ENCODE measurements at places on chromosomes 13 and 19.

GRCh38 chr13:37427843-37428494 lies 170.6 kb downstream of the POSTN start:
- no peak overlapping the region for H3K27ac ChIP-seq
- no peaks in the 10 kb centered on the region for H3K27me3 ChIP-seq
- H3K36me3 ChIP-seq: no peaks in the 10 kb centered on the region
- no peak overlapping the region for H3K4me3 ChIP-seq

DNA sequence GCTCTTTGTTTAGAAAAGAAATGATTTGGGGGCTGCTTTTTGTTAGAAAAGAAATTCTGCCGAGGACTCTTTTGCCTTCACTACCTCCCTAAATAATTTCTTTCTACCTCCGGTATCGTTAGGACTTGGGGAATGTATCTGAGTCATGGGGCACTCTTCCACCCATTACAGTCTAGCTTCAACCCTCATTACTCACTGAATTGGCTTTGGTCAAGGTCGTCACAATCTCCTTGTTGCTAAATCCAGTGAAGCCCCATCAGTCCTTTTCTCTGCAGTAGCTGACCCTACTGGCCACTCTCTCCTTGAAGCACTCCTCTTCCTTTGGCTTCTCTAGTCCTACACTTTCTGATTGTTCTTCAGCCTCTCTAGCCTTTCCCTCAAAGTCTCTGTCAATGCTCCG lies 34.0 kb downstream of the WDR87 start:
- H3K27me3 ChIP-seq: no peaks in the 10 kb centered on the region
- H3K4me3 ChIP-seq: no peak overlapping the region
- no peak overlapping the region for H3K27ac ChIP-seq
- no peaks in the 10 kb centered on the region for H3K36me3 ChIP-seq
- no peak for DNase-seq

GRCh38 chr19:38288123-38288855 lies 15.8 kb upstream of the C19orf33 start:
- no peak for DNase-seq
- H3K27me3 ChIP-seq: no peaks in the 10 kb centered on the region
- H3K4me3 ChIP-seq: no peak overlapping the region
- peaks cover 48% of the 10 kb centered on the region for H3K4me1 ChIP-seq
- H3K27ac ChIP-seq: no peak overlapping the region

DNA sequence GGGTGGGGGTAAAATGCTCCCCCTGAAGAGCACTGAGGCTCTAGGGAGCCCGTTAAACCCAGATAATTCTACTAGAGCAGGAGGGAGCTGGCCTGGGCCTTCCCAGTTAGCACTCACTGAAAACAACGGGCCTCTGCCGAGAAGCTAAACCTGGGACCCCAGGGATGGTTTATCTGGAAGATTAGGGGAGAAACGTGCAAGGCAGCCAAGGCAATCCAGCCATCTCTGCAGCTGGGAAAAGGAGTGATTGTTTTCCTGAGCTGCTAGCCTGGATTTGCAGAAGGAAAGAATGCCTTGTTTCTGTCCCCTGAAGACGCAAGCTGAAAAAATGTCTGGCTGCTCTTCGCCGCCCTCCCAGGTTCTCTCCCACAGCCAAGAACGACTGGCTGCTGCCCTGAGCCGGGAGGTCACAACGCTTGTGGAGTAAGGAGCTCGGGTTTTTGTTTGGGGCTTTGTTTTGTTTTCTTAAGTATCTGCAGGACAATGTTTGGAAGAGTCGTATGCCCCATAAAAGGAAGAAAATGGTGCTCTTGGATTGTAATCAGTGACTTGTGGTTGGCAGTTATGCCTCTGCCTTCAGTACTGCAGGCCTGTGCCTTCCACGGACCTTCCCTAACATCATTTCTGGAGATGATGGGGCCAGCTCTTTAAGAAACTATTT lies 31.5 kb downstream of the COL4A2 start:
- no peaks in the 10 kb centered on the region for H3K36me3 ChIP-seq
- H3K27ac ChIP-seq: peak overlapping the region; percentile 88
- peaks cover 78% of the 10 kb centered on the region for H3K4me1 ChIP-seq
- no peaks in the 10 kb centered on the region for H3K27me3 ChIP-seq
- H3K4me3 ChIP-seq: no peak overlapping the region
- DNase-seq: no peak

DNA sequence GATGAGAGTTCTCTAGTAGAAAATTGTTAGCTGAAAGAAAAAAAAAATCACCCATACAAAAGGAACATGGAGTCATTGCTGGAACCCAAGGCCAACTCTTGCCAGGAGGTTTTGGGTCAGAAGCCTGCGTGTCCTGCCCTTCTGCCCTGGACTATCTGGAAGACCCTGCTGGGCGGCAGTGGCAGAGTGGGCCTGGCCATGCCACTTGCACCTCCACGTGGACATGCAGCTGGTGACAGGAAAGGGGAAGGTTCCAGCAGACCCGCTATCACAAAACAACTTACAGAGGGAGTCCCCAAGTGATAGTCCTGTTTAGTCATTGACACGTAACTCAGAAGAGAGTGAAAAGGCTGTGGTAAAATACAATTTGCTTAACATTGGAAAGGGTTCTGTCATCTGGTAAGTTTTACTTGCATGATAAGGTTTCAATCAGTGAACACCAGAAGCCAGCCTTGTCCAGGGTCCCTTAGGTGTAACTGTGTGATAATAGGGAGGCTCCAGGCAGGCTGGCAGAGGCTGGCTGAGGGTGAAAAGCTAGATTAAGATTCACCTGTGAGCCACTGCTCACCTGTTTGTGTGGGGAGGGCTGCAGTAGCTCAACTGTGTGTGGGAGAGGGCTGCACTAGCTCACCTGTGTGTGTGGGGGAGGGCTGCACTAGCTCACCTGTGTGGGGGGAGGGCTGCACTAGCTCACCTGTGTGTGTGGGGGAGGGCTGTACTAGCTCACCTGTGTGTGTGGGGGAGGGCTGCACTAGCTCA lies 47.8 kb downstream of the COL4A2 start:
- no peak for DNase-seq
- no peaks in the 10 kb centered on the region for H3K27me3 ChIP-seq
- H3K36me3 ChIP-seq: peaks cover 17% of the 10 kb centered on the region

GRCh38 chr19:17718550-17718946 lies 732 bp upstream of the MAP1S start:
- H3K27ac ChIP-seq: no peak overlapping the region
- H3K4me3 ChIP-seq: no peak overlapping the region
- peaks cover 9% of the 10 kb centered on the region for H3K36me3 ChIP-seq
- H3K27me3 ChIP-seq: no peaks in the 10 kb centered on the region

DNA sequence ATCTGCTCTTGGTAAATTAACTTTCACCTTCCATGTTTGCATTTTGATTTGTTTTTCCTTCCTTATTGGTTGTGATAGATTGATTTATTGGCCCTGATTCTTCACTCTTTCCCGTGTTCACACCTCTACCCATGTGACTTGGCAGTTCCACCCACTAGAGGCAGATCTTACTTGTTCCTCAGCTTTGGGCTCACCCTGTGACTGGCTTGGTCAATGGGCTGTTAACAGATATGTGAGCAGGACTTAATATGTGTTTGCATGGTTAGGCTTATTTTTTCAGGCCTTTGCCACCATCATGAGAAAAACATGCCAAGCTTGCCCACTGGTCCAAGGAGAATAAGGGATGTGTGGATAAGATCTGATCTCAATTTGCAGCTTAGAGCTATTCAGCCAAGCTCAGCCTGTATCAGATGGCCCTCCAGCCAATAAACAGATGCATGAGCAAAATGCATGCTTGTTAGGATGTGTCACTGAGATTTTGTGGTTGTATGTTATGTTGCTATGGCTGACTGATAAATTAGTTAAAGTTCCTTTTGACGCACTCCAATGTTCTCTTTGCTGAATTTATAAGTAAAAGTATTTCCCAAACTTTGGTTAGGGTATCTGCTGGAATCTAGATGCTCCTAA lies 48.0 kb downstream of the RGCC start:
- H3K27ac ChIP-seq: no peak overlapping the region
- no peak overlapping the region for H3K4me3 ChIP-seq
- DNase-seq: no peak
- no peaks in the 10 kb centered on the region for H3K36me3 ChIP-seq

- no peaks in the 10 kb centered on the region for H3K4me1 ChIP-seq
- no peaks in the 10 kb centered on the region for H3K36me3 ChIP-seq
- H3K4me3 ChIP-seq: no peak overlapping the region
- no peak overlapping the region for H3K27ac ChIP-seq
Measured at GRCh38 chr19:21910318-21910717, 74.3 kb upstream of the ZNF43 start.

DNA sequence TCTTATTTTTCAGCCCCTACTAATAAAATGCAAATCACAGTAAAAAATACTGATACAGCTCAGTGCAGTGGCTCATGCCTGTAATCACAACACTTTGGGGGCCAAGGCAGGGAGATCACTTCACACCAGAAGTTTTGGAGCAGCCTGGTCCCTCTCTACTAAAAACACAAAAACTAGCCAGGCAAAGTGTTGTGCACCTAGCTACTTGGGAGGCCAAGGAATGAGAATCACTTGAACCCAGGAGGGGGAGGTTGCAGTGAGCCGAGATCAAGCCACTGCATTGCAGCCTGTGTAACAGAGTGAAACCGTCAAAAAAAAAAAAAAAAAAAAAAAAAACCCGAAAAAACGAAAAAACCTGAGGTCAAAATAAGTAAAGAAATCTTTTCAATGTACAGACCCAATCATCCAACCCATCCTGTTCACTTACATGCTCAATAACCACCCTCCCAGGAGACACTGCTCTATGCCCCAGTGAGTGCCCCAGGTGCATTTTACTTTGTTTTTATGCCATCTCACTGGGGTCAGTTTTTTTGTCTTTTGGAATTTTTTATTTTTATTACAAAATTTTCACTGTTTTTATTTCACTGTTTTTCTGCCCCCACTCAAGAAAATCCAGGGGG lies 107.0 kb downstream of the ZNF486 start:
- H3K4me1 ChIP-seq: no peaks in the 10 kb centered on the region
- no peaks in the 10 kb centered on the region for H3K27me3 ChIP-seq
- H3K36me3 ChIP-seq: no peaks in the 10 kb centered on the region
- no peak for DNase-seq
- no peak overlapping the region for H3K4me3 ChIP-seq
- no peak overlapping the region for H3K27ac ChIP-seq

DNA sequence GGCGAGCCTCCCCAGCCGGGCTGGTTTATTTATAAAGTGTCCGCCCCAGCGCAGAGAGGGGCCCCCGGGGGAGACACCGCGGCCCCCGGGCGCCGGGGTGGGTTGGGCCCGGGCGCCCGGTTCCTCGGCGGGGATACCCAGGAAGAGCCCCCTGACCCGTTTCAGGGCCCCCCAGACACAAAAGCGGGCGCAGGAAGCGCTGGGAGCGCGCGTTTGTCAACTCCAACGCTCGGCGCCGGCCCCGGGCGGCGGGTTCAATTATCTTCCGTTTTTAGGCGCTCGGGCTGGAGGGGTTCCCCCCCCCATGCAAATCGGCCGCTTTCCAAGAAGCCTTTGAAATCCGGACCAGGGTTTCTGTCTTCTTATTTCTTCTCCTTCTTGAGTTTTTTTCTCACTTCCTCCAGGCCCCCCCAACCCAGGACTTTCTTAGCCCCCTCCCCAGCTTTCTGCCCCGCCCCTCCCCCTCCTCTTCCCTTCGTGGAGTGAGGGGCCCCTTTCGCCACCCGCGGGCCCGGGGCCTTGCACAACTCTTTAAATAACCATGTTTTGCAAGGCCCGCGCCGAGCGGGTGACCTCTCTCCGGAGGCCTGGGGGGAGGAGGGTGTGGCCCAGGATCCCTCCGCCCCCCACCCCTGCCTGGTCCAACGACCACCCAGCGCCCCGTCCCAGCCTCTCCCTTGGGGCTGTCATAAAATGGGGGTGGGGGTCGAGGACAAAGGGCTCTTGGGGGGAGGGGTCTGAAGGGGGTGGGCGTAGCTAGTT lies 935 bp downstream of the ARID3A start:
- H3K4me1 ChIP-seq: peaks cover 43% of the 10 kb centered on the region
- H3K4me3 ChIP-seq: peak overlapping the region; percentile 90
- peak overlapping the region; percentile 90 for H3K27ac ChIP-seq
- DNase-seq: peak; percentile 76
- no peaks in the 10 kb centered on the region for H3K27me3 ChIP-seq
- no peaks in the 10 kb centered on the region for H3K36me3 ChIP-seq

DNA sequence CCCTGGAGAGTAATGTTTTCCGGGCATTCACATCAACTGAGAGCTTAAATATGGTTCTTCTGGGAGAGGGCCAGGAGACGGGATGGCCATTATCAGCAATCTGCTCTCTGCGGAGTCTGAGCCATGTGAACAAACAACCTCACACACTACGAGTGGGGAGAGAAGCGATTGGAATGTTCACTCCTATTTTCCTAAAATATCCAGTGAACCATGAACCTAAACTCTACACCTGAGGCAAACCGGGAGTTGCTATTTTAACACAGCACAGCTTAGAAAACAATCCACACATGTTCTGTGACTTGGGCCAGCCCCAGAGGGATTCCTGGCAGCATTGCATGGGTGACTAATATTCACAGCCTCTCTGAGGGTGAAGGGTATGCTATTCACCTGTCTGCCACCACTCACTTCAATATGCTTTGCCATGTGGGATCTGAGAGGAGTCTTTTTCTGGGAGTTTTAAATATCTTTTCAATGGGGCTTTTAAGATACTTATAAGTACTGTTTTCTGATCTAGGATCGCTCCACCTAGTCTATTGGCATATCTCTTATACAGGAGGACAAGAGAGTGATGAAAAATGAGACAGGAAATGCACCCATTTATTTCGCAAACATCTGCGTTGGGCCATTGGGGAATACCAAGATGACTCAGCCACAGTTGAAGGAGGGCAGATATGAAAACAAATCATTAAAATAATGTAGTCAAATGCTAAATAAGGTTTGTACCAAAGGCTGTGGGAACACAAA lies 72.6 kb upstream of the SERP2 start:
- H3K4me1 ChIP-seq: peaks cover 69% of the 10 kb centered on the region
- H3K4me3 ChIP-seq: no peak overlapping the region
- H3K27me3 ChIP-seq: no peaks in the 10 kb centered on the region
- H3K27ac ChIP-seq: peak overlapping the region; percentile 49

GRCh38 chr19:33458807-33459206 lies 62.8 kb downstream of the PEPD start:
- DNase-seq: no peak
- H3K36me3 ChIP-seq: peaks cover 36% of the 10 kb centered on the region

- H3K27me3 ChIP-seq: no peaks in the 10 kb centered on the region
- peaks cover 10% of the 10 kb centered on the region for H3K4me1 ChIP-seq
- H3K4me3 ChIP-seq: peak within 1 kb of the TSS; percentile 77
Measured at GRCh38 chr19:52336117-52336790, at the start of gene ZNF610. TSS of gene ZNF610 (plus strand) at chr19:52336243. CDS start at chr19:52349173, 12,930 bp downstream.

DNA sequence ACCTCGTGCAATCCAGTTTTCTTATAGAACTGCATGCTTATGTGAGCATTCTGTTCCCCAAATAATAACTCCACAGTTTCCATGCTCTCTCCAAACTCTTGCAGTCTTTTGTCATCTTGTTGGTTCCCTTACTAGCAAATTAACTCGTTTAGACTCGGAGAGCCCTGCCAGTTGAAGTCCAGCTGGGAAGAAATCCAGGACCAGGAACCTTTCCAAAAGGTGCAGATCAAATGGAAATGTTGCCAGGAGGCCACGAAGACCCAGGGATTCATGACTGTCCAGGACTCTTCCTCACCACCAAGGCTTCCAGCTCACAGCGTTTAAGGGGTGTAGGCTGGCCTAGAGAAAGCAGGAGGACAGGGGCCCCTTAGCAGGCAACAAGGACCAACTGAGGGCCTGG lies 2.1 kb upstream of the TDRD12 start:
- H3K27me3 ChIP-seq: no peaks in the 10 kb centered on the region
- H3K4me3 ChIP-seq: no peak overlapping the region
- no peak overlapping the region for H3K27ac ChIP-seq
- no peak for DNase-seq
